ENCODE measurements at places on chromosomes 4 and X. TPM values are rescaled to one million over a fixed set of nuclear protein-coding genes. Genes with fewer than 3 reads are reported as not detected.

The MAGEA4 gene
- not detected for total RNA-seq

The OPRPN gene
- total RNA-seq: not detected

The GC gene
- not detected for total RNA-seq

The HSD17B13 gene
- not detected for total RNA-seq

The RENBP gene
- total RNA-seq: 7.6 TPM

The TDO2 gene
- total RNA-seq: 0.40 TPM

The PABPC1L2B gene
- total RNA-seq: not detected

The CXCL11 gene
- total RNA-seq: not detected

The TCP11X2 gene
- not detected for total RNA-seq

The USP17L12 gene
- not detected for total RNA-seq

The IGSF1 gene
- 0.76 TPM for total RNA-seq

The SMPX gene
- total RNA-seq: not detected

The LONRF3 gene
- total RNA-seq: 0.40 TPM

- DNase-seq: no peak
Observed at GRCh38 chrX:153307276-153308178, 14.0 kb downstream of the PNMA6F start.

- DNase-seq: no peak
Observed at GRCh38 chrX:54747733-54748393, 50.2 kb downstream of the ITIH6 start.

GRCh38 chr4:34643476-34643875, 1600.8 kb downstream of the ARAP2 start:
- DNase-seq: no peak

GRCh38 chr4:187317799-187318198, 594.1 kb upstream of the FAT1 start:
- no peak for DNase-seq

- DNase-seq: no peak
Observed at GRCh38 chr4:125975861-125976397, 661.2 kb downstream of the FAT4 start.

DNA sequence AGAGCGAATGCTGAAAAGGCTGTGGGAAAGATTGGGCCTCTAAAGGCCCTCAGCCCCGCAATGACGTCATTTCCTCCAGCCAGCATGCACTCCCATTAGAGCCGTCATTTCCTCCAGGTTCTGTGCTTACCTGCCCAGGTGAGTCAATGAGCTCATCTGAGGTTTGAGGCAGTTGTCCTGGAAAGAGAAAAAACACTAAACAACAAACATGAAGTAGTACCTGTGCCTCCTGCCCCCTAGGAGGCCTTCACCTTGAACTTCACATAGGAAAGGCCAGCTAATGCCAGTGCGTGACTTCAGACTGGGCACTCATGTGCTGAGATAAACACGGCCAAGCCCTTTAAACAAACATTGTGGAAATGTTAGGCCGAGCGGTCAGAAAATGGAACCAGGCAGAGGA, 55.9 kb downstream of the FHDC1 start:
- DNase-seq: no peak

GRCh38 chr4:24226667-24227066, 336.8 kb upstream of the PPARGC1A start:
- no peak for DNase-seq

GRCh38 chr4:143377611-143378099, 41.0 kb downstream of the GAB1 start:
- no peak for DNase-seq

DNA sequence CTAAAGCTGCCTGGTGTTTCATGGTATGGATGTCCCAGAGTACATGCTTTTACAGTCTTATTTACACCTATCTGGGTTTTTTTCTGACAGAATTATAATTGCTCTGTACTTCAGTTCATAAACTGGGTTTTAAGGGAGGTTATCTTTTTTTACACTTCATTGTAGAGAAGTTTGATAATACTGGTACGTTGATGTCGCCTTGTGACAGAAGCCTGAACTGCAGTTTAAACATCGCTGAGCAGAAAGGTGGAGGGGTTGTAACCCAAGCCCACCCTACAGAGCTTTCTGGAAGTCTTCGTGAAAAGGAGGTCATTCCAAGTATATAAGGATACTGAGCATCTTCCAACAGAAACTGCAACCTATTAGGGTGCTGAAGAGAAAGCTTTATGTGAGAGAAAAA, 46.4 kb downstream of the BEX1 start:
- no peak for DNase-seq

GRCh38 chr4:15668566-15669435, 12.8 kb upstream of the FAM200B start:
- DNase-seq: no peak

DNA sequence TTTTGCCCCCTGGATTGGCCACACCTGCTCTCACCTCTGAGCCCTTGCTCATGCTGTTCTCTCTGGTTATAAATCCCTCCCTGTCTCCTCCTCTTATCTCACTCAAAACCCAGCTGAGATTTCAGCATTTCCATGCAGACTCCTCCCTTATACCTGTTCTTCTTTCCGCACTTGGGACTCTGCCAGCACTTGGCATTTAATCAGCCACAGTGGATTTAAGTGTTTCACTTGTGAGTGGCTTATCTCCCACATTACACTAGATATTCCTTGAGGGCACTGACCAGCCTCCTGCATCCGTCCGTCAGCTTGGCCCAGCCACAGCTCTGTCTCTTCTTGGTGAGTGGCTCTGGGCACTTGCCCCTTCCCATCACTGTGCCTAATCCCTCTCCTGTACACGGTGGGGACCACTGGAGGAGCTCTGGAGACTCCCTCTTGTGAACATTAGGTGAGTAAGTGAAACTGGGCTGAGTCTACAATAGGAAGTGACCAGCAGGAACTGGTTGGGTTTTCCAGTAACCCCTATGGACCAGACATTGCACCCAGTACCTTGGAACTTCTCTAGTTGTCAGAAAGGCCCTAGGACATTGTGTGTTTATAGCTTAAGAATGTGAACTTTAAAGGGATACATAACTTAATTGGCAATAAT, 19.9 kb downstream of the FGFBP1 start:
- no peak for DNase-seq

GRCh38 chr4:69888336-69888735, 28.4 kb upstream of the SULT1E1 start:
- no peak for DNase-seq

DNA sequence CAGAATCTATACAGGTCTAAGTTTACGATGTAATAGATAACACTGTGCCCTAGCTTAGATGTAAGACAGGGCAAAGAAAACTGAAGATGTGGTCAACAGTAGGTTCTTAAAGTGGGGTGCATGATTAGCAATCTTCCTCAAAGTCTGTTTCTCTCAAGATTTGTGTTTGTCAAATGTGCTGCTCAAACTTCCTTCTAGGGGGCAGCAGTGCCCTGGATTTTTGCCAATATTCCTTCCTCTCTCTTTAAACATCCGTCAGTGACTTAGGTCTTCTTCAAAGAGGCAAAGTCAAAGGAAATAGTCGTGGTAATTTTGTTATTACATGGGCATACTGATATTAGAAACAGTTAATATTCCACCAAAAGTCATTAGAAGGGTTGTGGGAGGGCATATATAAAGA, 4.2 kb upstream of the PDHA2 start:
- no peak for DNase-seq

DNA sequence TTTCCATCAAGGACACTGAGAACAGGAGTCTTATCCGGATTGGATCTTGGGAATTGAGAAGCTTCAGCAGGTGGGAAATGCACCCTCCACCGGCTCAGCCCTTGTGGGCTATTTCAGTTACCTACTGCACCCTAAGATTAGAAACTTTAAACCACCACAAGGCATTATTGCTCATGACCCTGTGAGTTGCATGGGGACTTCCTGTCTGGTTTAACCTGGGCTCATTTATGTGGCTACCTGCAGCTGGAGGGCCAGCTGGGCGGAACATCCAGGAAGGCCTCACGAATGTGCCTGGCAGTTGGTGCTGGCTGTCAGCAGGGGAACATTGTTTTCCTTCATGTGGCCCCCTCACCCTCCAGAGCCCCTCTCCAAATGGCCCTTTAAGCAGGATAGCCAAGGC, 164.1 kb downstream of the DEFB131A start:
- no peak for DNase-seq

DNA sequence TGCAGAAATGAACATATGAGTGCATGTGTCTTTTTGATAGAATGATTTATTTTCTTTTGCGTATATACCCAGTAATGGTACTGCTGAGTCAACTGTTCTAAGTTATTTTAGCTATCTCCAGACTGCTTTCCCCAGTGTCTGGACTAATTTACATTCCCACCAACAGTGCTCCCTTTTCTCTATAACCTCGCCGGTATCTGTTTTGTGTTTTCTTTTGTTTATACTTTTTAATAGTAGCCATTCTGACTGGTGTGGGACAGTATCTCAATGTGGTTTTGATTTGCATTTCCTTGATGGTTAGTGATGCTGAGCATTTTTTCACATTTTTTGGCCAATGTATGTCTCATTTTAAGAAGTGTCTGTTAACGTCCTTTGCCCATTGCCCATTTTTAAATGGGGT, 218.6 kb upstream of the KCNIP4 start:
- no peak for DNase-seq

DNA sequence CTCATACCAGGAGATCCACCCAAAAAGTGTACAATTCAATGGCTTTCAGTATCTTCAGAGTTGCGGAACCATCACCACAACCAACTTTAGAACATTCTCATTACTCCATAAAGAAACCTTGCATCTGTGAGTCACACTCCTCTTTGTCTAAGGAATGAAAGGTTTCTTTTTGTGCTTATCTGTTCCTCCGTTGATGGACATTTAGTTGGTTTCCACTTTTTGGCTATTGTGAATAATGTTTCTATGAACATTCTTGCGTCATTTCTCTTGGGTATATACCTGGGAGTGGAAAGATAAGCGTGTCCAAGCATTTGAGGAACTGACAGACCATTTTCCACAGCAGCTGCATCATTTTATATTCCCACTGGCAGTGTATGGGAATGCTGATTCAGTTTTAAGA, 10.6 kb downstream of the FAM184B start:
- DNase-seq: no peak

- DNase-seq: no peak
Observed at GRCh38 chrX:13076176-13076961, 31.9 kb upstream of the FAM9C start.

GRCh38 chr4:88879991-88880390, 177.0 kb downstream of the FAM13A start:
- no peak for DNase-seq

DNA sequence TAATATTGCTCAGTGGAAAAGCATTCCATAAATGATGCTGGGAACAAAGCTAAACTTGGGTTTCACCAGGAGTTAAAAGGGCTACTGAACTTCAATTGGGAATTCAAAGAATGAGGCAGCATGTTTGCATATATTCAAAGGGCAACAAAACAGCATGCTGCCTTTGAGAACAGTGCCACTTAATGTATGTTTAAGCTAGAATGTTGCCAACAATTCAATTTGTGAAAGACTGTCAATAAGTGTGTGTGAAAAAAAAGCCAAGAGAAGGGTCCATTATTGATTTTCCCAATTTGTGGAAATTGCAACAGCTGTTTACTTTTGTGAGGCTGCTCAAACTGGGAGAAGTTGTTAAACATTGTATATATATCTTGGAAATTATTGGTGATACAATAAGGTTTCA, 701.9 kb upstream of the ACTRT1 start:
- no peak for DNase-seq

- no peak for DNase-seq
Observed at GRCh38 chr4:8030121-8030781, 90.6 kb upstream of the AFAP1 start.

DNA sequence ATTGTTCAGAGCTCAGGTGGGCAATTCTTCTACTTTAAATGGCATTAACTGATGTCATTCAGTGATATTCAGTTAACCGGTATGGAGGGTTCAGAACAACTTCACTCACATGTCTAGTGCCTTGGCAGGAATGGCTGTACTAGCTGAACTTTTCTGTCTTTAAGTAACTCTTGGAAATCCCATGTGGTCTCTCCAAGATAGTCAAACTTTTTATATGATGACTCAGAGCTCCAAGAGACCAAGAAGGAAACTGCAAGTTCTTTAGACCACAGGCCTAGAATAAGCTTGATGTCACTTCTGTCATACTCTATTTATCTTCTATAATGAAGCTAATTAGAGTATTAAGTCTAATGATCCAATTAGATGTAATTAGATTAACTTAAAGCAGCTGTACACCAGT, 24.9 kb downstream of the LHFPL1 start:
- DNase-seq: no peak

- DNase-seq: no peak
Observed at GRCh38 chrX:139078761-139079280, 367.3 kb upstream of the FGF13 start.

GRCh38 chrX:112043997-112044396, 38.6 kb downstream of the TRPC5 start:
- DNase-seq: no peak

DNA sequence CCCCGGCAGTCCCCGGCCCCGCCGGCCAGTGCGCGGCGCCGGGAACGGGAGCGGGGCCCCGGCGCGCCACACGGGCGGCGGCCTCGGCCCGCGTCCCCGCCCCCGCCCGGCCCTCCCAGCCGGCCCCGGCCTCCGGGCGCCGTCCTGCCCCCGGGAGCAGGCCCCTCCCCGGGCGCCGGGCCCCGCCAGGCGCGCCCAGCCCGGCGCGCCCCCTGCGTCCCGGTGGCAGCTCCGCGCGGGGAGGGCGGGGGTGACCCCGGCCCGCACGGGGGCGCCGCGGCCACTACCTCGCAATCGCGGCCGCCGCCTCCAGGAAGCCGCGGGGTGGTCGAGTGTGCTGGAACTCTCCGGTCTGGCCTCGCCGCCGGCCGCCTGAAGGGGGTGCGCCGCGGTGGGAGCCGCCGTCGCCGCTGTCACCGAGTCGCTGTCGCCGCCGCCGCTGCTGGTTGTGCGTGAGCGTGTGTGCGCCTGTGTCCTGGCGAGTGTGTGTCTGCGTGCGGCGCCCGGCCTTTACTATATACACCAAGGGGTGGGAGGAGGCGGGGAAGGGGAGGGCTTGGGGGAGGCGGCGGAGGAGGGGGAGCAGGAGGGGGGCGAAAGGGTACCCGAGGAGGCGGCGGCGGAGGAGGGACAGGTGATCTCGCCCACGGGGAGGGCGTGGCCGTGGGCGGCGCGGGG, at the start of gene RAI2:
TSS of gene RAI2 (minus strand) at position 488 of the 678 bp plus-strand sequence. CDS start 59,288 bp downstream, outside the sequence.
- DNase-seq: no peak

DNA sequence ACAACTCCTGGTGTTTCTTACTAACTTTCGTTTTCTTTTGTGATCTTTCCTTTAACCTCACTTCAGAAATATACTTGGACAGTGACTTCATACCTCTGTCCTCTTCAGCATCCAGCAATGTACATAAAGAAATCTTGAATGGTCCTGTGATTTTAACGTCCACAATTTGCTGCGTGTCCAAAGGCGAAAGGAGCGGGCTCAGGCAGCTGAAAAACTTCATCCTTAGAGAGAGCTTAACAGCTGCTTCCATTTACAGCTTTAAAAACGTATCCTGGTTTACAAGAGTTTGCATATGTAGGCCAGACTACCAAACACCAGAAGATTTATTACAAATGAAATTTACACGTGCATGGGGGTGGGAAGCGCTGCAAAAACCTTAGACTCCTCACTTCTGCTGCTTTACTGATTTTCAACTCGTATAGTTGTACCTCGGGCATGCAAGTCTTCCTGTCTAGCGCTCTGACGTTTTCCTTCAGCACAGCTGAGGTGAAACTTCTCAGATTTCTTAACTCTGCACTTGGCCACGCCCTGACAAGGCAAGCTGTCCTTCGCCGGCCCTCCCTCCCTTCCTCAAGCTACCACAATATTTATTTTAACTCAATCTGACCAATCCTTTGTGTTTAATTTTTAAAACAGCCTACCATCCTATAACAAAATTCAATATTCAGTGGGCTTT, 406.4 kb downstream of the FAM47A start:
- no peak for DNase-seq
